ENCODE measurements at places on chromosomes 12 and 14.

DNA sequence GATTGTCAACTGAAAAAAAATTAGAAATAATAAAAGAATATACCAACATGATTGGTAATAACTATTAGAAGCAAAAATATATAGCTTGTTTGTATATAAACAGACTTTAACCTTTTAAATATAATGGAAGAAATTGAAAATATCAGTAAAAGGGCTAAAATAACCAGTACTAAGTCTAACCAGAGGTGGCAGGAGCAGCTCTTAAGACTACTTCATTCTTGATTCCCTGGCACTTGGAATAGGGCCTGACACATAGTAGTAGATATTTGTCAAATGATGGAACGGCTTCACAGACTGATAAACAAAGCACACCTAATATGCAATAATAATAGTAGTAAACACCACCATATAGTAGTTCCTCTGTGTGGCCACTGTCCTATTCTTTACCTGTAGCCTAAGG is 9.4 kb downstream of the TMEM63C start:
- DNase-seq, result no peak

DNA sequence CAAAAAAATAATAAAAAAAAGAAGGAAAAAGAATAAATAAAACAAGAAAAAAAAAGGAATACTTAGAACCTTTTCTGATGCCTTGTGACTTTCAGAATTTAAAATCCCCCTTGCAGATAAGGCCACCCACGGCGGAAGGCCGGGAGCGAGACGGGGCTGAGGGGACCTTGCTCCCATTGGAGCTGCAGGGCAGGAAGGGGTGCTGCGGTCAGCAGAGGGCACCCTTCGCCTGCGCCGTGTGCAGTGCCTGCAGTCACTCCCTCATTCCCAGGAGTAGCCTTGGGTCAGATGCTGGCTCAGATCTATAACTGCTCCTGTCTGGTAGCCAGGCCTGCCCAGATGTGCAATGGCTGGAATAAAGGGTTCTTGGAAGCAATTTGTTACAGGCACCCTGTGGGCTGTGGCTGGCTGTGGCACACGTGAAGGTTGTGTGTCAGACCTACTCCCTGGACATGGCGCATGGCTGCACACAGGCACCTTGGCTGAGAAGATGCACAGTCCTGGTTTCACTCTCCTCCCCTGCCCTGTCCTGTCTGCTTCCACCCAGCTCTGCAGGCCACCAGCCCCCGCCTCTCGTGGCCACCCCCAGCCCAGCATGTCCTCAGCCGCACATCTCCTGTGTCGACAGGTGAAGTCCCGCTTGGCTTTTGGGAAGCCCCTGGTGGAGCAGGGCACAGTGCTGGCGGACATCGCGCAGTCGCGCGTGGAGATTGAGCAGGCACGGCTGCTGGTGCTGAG is 13.4 kb upstream of the ALDH2 start:
- no peak for DNase-seq

GRCh38 chr12:57101892-57102695 is 9.1 kb downstream of the STAT6 start:
- no peak for DNase-seq

DNA sequence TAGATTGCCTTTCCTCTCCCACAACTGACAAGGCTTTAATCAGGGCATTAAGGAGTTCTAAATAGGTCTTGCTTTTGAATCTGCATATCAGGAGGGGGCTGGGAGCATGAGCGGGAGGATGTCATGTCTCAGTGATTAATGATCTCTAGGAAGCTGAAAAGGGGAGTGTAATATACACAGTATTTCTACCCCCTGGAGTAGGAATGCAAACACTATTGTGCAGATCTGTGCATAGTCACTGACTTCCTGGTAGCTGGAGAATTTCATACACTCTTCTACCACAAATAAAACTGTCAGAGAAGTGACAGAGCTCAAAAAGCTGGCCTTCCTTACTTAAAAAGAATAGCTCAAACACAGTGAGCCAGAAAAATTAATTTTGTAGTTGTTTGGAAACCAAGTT is 65.8 kb downstream of the RIC8B start:
- no peak for DNase-seq

- no peak for DNase-seq
These were observed 208.4 kb downstream of the PAWR start for GRCh38 chr12:79482323-79482722.

DNA sequence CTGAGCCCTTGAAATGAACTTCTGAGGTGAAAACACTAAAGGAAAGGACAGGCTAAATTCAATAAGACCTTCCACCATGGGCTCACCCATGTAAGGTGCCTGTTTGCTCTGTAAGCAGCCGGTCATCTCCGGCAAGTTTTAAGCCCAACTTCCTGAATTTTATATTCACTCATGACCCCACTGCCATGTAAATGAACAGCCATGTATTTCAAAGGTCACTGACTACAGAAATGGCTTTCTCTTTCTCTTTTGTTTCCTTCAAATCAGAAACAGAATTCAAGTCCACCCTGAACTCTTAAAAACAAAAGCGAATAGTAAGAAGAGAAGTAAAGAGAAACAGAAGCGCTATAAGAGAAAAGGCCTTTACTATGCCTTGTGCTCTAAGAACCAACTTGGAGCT is 61.7 kb upstream of the OVCH1 start:
- no peak for DNase-seq

DNA sequence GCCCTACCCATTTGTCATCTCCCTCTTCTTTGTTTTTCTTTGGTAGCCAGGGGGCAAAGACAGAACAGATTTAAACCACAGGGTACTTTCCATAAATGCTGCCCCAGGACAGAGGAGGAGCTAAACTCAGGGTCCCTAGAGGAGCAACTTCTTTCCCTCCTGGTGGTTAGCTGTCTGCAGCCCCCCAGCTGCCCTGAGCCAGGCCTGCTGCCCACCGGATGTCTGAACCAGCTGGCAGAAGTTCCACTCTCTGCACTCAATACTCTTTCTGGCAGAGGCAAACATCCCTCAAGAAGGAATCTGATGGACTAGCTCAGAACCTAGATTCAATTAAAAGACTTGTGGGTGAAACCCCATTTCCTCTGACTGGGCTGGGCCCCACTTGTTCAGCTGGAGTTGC is 10.7 kb downstream of the VDR start:
- DNase-seq, result no peak

DNA sequence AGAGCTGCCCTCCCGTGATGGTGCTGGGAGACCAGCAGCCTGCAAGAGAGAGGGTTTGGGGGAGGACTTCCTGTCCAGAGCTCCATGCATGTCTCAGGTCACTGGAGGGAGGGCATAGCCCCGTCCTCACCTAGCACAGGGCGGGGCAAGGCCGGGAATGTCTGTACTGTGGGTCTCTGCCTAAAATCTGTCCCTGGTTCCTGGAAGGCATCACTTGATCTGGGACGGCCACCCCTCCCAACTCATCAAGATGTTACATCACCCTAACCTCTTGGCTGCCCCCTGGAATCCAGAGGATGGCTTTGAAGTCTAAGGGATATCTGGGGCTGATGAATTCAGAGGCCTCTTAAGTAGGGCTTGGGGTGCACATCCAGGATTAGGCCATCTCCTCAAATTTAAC is 37.0 kb upstream of the MEG3 start:
- no peak for DNase-seq

GRCh38 chr12:13443498-13443897 is 247.0 kb downstream of the EMP1 start:
- no peak for DNase-seq

DNA sequence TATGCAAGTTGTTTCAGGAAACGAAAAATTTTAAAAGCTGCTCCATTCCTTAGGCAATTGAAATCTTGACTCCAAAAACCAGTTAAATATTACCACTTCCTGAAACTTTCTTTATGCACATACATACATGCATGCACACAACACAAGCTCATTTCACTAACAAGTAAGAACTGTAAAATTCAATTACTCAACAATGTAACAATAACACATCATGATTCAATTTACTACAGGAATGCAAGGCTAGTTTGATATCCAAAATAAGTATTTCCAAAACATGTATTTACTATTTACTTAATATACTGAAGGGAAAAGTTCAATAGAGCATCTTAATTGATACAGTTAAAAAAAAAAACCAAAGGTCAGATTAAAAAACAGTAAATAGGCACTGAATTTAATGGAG is 19.6 kb downstream of the NAP1L1 start:
- no peak for DNase-seq

- DNase-seq, result no peak
These were observed 114.4 kb downstream of the PRKCH start for GRCh38 chr14:61435563-61436337.

- no peak for DNase-seq
These were observed 28.6 kb downstream of the NAA30 start for GRCh38 chr14:57418999-57419398.

DNA sequence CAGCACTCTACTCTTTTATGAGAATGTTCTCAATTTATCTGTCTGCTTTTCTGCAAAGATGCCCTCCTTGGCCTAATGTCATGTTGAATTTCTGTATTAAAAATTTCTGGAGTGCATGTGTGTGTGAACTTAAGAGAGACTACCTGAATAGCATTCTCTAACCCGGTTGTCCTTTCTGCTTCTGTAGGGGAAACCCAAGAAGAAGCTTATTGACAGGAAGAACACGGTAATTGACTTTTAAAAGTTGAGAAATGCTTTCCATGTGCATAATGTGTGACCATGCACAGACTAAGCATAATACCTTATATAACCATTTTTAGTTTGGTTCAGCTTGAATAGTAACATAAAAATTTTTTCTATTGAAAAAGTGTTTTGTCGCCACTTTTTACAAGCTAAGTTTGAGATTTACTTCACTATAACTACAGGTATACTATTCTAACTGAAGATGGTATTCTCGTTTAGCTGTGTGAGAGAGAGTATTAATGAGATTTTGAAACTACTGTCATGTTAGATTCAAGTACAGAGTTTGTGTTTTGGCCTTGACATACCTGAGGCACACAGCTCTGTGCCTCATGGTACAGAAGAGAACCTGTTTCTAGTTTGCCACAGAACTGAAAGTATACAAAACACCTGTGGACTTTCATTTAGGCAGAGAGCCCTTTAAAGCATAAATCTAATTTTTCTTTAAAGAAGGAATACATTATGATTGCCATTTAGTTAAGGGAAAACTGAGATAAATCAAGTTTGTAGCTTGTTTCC is 96.8 kb downstream of the TTLL5 start:
- no peak for DNase-seq

DNA sequence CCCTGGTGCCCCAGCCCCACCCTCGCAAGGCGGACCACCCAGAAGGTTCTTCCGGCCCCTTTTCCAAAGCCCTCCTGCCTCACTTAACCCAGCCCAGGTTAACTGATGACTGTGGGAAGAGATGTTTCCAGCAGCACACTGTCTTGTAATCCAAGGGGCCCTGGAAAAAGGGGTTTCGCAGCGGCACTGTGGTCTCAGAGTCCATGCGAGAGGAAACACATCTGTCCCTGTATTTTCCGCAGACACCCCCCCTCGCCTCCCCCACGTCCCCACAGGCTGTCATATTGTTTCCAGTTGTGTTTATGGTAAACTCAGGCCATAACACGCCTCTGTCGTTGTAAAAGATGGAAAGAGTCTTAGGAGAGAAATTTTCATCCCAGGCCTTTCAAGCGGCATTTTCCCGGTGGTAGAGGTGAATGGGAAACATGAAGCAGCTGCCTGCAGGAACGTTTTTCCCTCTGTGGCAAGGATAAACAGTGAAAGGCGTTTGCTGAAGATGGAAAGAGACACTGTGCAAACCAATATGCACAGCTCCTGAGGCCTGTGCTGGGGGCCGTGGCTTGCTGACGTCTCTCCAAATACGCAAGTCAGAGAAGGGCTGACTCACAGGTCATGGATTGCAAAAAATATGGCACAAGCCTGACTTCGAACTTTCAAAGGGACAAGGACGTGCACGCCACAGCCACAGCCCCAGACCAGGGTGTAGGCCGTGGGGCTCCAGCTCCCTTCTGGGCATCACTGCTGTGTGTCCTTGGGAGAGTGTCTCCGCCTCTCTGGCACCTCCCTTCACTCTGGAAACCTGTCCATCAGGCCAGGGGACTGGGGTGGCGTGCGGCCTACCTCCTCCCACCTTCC is 22.5 kb upstream of the FZD10 start:
- DNase-seq, result no peak
